Bronchial epithelial cell (primary cell): ENCODE measurements at places on chromosomes 1 and 21. TPM values are rescaled to one million over a fixed set of nuclear protein-coding genes. Genes with fewer than 3 reads are reported as not detected.

GRCh38 chr1:43004587-43005459 lies 46.2 kb upstream of the SLC2A1 start:
- no peak for DNase-seq

The FGR gene
- 0.13 and 1.1 TPM in 2 replicates for total RNA-seq

DNA sequence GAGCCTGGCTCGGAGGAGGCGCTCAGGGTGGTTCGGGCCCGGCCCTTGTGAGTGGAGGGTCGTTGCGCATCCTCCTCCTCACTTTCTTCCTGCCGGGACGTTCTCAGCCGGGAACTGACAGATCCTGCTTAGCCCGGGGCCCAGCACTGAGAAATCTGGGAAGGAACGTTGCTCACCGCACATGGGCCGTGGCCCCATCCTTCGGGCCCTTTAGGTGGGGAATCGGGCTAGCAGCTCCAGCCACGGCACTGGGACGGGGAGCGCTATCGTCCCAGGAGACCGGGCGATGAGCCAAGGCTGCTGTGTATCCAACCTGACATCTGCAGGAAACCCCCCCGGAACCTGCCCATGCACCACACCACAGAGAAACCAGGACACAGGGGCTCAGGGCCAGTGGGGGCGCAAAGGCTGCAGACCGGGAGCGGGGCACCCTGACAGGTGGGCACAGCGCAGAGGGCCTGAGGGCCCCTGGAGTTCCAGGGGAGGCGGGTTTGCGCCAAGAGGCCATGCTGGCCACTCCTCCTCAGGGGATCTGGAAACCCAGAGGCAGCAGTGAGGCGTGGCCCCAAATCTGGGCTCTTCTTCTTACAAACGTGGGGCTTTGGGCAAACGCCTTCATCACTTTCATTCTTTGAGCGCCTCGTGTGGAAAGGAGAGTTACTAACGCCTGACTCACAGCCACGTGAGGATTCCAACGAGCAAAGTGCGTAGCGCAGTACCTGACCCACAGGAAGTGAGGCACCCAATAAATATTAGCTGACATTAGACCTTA lies at the start of gene SH2D5:
SH2D5 (minus strand) TSS at position 116 of the 772 bp plus-strand sequence. CDS start 4,659 bp downstream, outside the sequence.
- peak; percentile 99 for DNase-seq

The BMP8B gene
- total RNA-seq, result 0.90 and 1.3 TPM in 2 replicates

DNA sequence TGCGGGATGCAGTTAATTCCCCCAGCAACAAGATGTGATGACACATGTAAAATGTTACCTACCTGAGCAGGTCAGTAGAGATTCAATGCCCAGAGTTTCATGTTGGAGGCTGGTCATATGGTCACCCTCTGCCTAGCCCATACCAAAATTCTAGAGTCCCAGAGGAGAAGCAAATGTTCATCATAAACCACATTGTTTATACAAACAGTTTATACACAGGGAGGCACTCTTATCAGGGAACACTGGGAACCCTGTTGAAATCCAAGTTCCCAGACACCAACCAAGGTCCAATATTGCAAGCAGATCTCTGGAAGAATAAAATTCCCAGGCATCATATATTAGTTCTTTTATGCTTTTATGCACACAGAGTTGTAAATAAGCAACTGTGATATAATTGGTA lies 10.5 kb downstream of the HAO2 start:
- no peak for DNase-seq

The LRRC38 gene
- not detected in 2 replicates for total RNA-seq

DNA sequence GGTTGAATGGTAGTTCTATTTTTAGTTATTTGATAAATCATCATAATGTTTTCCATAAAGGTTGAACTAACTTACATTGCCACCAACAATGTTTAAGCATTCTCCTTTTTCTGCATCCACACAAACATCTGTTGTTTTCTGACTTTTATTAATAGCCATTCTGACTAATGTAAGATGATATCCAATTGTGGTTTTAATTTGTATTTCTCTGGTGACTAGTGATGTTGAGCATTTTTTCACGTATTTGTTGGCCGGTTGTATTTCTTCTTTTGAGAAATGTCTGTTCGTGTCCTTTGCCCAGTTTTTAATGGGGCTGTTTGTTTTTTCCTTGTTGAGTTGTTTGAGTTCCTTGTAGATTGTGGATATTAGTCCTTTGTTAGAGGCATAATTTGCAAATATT lies 24.6 kb upstream of the SLC35F3 start:
- DNase-seq, result peak; percentile 3

DNA sequence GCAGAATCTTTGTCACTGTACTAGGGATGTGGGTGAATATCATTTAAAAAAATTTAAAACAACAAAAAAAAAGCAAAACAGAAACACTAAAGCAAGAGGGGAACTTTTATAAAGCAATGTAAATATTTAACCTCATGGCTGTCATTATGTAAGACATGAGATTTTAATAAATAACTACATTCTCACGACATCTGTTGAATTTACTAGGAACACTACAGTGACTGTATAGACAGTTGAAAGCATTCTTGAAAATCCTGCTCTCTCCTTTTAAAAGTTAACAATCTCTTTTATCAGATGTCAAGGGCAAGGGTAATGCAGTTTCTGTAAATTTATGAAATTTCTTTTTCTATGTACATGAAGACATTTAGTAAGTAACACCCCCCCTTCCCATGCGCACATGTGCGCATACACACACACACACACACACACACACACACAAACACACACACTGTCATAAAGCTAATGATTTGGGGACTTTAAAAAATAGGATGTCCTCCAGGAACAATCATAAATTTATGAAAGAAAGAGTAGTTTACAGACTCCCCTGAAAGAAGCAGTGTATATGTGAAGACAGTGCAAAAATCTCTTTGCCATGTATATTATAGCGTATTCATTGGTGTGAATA lies 51.7 kb downstream of the PROX1 start:
- no peak for DNase-seq

DNA sequence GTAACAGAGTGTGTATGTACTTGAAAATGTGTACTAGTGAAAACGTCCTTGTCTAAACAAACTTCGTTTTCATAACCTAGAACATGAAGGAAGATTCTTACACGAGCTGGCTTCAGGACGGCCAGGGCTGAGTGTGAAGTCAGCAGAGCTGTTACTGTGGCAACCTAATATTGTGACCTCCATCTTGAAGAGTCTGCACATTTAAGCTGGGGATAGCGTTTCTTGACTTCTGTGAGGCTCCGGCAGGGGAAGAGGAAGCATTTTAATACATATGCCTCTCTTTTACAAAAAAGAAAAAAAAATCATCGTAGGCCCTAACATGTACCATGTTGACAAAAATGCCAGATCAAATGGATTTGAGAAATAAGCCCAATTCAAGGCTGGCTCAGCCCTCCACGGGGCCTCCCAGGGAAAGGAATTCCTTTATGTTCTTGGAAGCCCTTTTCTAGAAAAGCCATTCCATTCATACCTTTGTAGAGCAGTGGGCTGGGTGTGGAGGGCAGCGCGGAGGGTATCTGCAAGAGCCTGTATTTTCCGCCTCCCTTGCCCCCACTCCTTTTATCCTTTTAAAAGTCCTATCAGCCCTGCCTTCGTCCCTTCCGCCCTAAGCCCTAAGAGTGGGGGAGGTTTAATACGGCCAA lies 51.1 kb downstream of the SIM2 start:
- DNase-seq, result peak; percentile 29

The ADCY10 gene
- 0.26 TPM in 2 replicates for total RNA-seq

- DNase-seq, result no peak
Measured at GRCh38 chr1:209756615-209757445, 977 bp downstream of the TRAF3IP3 start.

DNA sequence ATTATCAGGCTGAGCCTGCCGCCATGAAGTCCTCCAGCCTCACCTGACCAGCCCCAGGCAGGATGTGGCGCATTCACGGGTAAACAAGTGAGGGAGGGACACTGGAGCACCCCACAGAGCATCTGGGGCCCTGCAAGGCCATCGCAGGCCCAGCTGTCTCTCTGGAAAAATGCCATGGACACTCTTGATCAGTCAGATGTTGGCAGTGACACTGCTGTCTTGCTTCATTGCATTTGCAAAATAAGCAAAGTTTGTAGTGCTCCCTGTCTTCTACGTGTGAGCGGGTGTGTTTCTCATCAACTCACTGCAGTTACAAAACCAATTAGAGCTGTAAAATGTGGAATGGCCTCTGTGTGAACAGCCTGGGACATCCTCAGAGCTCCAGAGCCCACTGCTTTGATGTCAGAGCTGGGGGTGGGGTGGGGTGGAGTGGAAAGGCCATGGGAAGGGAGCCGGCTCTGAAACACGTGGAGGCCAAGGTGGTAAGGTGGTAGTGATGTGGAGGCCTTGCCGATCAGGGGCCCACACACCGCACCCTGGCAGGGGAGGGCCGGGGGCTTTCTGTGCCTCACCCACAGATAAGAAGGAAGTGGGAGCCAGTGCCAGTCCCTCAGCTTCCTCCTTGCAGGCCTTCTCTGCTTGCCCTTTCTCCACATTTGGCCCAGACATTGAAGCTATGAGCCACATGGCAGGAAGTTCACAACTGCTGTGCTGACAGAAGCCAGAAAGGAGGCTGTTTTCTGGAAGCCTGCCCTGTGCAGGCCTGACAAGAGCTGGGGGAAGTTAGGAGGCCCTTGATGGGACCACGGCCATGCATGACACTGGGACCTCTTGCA lies 254.9 kb downstream of the RHOU start:
- DNase-seq, result no peak

DNA sequence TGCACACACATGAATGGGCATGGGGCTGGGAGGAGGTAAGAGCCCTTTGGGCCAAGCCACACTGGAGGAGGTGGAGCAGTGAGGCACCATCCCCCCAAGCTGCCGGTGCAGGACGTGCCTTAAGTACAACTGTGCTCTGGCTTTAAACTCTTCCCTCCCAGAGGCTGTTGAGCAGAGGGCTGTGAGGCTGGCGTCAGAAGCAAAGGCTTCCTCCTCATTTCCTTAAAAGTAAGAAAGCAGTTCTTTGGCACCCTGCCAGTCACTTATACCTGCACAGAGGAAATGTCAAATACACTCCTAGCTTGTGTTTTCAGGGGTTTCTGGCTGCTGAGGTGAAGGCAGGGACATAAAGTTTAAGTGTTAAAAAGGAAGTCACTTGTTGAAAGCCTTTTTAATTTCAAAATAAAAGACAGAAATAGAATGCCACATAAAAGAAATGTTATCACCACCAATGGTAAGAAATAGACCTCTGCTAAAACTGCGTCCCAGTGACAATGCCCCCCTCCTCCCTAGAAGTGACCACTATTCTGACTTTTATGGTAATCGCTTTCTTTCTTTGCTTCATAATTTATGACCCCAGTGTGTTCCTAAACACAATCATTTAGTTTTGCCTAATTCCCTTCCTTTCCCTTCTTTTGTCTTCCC lies 33.0 kb downstream of the LAMC2 start:
- peak; percentile 69 for DNase-seq

DNA sequence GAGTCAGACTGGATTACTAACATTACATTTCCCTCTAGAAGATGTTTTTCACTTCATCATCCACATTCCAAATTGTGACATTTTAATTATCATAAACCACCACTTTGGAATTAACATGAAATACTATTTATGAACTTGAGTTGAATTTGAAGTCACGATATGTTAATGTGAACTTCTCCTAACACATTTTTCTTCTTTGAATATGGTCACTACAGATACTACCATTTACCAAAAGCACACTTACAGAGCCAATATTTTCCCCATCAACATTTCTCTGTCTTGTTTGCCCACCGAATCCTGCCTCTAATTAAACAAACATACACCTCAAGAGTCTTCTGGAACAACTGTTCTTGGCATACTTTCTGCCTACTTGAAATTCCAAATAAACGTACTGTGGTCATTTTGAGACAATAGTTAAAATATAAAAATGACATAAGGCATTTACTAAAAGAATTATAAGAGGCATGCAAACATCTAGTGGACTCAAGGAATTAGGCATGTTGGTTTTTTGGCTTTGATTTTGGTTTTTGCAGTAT lies 177.4 kb downstream of the AKT3 start:
- DNase-seq, result no peak
